ENCODE measurements at places on chromosomes 12 and 14.

DNA sequence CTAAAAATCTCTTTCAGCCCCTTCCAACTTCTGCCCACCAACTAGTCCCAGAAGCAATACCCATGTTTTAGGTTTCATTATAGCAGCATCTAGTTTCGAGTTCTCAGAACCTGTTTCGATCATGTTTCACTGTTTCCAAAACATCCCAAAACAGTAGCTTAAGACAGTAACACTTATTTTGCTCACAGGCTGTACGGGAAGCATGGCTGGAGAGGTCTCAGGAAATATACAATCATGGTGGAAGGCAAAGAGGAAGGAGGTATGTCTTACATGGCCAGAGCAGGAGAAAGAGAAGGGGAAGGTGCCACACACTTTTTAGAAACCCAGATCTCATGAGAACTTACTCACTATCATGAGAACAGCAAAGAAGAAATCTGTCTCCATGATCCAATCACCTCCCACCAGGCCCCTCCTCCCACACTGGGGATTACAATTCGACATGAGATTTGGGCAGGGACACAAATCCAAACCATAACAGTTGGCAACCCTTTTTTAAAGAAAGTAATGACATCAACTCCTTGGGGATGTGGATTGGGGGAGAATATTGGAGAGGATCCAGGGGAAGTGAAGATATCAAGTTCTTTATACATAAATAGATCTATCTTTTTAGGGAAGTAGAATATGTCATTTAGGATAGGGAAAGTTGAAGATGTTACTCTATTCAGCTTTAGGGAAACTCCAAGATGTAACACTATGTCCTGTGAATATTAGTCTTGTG is 269.9 kb upstream of the PLEKHG7 start:
- DNase-seq = no peak

DNA sequence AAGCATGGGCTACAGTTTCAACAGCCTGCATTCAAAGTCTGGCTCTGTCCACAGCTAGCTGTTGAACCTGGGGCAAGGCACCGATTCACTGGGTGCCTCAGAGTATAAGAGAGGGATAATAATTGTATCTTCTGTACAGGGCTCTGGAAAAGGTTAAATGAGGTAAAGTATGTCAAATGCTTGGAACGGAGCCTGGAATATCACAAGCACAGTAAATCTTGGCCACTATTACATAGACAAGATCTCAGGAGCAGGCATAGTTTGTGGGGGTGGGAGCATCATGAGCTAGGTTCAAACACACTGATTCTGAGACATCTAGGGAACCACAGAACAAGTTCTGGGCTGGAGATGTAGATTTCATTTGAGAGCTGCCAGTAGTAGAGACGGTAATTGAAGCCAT is 203.7 kb upstream of the NUDT4 start:
- DNase-seq = no peak

DNA sequence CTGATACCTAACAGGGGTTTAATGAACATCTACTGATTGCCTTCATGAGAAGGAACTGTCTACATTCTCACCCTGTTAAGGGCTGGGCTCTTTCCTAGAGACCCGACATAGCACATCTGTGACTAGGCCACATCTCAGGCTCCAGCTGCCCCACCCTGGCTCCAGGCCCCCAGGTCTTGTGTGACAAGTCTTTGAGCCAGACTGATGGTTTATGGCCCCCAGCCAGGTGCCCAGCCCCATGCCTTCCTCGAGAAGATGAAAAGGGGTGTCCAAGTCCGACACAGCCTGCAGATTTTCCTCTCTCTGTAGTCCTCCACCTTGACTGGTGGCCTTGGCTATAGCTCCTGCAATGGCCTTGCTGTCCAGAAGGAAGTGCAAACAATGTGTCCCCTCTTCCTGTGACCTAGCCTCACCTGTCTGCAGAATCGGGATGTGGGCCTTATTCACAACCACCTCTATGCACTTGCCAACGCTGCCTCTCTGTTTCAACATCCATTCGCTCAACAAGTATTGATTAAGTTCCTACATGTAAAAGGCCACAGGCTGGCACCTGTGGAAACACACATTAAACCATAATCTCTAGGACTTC is 4.2 kb downstream of the ACTN1 start:
- DNase-seq = no peak

DNA sequence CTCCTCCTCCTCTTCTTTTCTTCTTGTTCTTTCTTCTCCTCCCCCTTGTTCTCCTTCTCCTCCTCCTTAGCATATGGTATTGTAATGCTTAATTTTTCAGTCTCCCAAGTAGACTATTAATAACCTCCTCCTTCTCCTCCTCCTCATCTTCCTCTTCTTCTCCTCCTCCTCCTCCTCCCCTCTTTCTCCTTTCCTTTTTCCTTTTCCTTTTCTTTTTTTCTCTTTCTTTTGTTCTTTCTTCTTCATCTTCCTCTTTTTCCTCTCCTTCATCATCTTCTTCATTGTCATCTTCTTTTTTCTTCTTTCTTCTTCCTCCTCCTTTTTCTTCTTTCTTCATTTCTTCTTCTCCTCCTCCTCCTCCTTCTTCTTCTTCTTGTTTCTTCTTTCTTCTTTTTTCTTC is 251.6 kb upstream of the ARHGAP5 start:
- no peak for DNase-seq

DNA sequence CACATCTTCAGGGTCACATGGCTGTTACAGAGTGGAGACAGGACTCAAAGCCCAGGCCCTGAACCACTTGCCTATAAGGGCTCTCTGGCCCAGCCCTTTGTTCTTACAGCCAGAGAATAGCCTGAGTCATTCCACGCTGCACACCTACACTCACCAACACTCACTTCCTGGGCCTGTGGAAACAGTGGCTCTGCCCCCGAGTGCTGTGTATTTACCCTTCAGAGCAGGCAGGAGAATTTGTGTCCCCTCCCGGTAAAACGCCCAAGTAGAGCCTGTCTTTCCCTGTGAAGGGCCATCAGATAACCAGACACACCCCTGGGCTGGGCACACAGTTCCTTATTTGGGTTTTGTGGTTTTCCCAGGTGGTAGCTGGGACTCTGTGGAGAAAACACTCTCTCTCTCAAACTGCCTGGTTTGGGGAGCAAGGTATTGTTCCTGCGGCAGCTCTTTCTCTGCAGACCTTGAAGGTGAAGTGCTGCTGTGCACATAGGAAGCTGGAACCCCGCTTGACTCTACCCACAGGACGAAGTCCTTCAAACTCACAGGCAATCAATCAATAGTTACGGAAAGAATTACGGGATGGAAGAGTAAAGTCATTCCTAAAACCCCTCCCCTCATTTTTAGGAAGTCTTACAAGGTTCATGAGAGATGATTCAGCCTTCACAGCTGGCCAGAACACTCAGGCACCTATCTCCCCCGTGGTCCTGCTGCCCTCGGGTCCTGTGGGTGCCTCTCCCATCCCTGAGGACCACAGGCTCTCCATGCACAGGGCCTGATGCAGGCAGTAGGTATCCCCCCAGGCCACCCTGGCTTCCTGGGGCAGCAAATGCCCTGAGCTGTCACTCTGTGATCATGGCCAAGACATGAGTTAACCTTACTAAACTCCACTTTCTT is 20.3 kb downstream of the FIGNL2 start:
- DNase-seq = peak; percentile 58

DNA sequence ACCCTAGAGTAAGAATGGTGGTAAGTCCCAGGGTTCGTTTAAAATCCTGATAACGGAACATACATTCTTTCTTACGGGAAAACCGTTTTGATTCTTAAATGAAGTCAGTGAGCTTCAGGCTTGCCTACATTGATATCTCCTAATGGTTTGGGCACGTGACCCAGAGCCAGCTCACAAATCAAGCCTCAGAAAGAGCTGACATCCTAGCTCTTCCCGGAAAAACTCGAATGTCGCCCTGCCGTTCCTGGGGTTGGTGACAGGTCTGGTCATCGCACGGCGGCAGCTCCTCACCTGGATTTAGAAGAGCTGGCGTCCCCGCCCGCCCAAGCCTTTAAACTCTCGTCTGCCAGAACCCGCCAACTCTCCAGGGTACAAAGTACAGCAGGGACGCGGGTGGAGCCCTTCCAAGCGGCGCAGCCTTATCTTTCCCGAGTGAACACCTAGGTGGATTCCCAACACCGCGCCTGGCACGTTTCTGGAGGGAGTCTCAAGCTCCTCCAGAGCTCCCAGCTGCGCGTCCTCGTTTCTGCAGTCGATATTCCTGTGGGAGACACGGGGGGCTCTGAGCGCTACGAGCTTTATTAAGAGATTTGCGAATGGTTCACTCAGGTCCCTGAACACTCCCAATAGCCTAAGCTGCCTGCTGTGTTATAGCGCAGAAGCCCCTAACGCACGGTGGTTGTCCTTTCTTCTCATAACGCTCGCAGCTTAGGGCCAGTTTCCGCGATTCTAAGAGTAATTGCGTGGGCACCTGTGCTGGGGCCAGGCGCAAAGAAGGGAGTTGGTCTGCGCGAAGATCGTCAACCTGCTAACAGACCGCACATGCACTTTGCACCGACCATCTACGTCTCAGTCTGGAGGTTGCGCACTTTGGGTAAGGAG is at the start of gene SSTR1:
Gene SSTR1 (plus strand): TSS at position 169 of the 882 bp plus-strand sequence. CDS start 1,486 bp downstream, outside the sequence.
- no peak for DNase-seq

- DNase-seq = no peak
Measured at GRCh38 chr12:108787539-108787938, 56.2 kb upstream of the CORO1C start.

DNA sequence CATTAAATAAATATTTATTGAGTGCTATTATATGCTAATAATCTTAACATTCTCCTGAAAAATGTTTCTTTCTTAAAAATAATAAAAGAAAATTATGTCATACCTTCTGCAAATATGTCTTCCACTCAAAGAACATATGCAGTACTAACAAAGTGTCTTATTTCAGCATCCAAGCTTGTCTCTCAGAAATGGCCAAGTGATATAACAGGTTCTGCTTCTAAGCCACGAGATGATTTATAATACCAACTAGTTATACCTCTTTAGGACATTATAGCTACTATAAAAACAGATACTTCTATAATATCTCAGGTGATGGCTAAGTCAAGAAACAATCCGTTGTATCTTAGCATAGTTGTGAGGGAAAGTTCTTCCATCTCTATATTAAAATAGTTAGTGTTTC is 128.1 kb upstream of the ARID2 start:
- DNase-seq = no peak

GRCh38 chr12:102571889-102572288 is 91.5 kb upstream of the IGF1 start:
- DNase-seq = no peak

GRCh38 chr12:131348646-131349045 is 362.2 kb upstream of the SFSWAP start:
- no peak for DNase-seq

DNA sequence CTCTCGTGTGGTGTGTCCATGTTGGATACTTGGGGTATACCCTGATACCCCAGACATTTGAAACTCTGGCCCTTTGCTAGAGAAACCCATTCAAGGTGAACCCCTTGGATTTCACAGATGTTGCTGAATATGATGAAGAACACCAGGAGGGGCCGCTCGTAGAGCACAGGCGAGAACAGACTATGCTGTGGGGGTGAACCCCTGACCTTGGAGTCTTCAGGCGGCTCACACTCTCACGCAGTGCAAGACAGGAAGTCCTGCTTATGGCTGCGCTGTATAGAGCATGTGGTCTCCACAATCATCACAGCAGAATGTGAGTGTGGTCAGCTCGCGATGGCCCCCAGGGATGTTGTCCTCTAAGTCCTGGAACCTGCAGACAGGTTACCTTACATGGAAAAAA is 60.4 kb downstream of the SLC15A4 start:
- no peak for DNase-seq

GRCh38 chr12:7374423-7375144 is 69.4 kb downstream of the CD163L1 start:
- peak; percentile 13 for DNase-seq

GRCh38 chr12:57815177-57816000 is 3.1 kb downstream of the AVIL start:
- no peak for DNase-seq

GRCh38 chr14:51283402-51284085 is 43.5 kb downstream of the TMX1 start:
- no peak for DNase-seq

DNA sequence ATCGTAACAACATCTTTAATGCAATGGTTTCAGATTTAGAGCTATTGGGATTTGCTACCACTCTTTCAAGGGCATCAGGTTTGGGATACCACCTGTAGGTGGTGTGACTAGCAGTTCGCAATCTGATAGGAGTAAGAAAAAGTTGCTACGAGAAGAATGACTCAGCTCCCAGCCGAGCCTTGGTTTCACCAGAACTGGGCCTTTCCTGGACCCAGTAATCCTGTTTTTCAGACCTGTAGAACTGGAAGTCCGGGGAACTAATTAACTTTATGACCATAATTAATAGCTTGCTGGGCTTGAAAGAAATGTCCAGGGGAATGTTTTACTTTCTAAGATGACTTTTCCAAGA is 770 bp downstream of the ABHD4 start:
- peak; percentile 33 for DNase-seq

GRCh38 chr14:85233756-85234155 is 296.2 kb upstream of the FLRT2 start:
- DNase-seq = no peak

DNA sequence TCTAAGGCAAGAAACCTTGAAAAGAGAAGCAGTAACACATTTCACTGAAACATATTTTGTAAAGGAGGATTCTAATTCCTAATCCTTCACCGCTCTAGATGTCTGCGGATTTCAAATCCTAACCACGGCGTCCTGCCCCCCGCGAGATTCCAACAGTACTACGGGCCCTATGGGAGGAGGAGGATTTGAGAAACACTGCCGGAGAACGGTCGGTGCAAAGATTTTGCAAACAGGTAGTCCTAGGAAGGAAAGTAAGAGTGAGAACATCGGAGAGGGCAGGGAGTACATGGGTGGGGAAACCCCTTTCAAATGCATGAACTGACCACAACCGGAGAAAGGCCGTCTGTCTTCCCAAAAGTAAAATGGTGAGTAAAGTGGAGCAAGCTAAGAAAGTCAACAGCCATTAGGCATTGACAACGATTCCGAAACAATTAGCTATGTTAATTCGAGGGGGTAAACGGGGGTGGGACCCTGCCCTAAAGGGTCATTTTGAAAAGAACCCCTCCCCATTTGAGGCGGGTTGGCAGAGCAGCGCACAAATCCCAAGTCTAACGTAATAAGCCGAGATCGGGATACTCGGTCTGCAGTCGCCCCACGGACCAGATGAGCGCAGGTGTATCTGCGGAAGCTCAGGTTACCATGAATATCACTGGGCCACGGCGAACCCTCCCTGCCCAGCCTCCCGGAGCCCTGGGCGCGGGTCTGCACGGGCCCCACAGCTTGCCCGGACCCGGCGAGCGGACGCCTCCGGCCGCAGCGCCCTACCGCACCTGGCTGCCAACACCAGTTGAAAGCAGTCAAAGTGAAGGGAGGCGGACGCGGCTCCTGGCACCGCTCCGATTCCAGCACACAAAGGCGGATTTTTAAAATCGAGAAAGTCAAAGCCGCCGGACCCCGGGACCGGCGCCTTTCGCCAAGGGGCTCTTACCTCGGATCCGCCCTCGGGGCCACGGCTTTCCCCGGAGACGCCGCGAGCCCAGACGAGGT is 662 bp downstream of the EPS8 start:
- peak; percentile 5 for DNase-seq

- no peak for DNase-seq
Measured at GRCh38 chr12:131464081-131464480, 246.8 kb upstream of the SFSWAP start.

- DNase-seq = no peak
Measured at GRCh38 chr12:59723520-59723919, 127.7 kb downstream of the SLC16A7 start.

- peak; percentile 56 for DNase-seq
Measured at GRCh38 chr12:11553871-11554533, 95.5 kb upstream of the ETV6 start.

GRCh38 chr12:46492471-46493085 is 120.0 kb upstream of the SLC38A2 start:
- DNase-seq = no peak

All from stimulated activated naive CD8-positive, alpha-beta T cell treated with anti-CD3 and anti-CD28 coated beads, Interleukin-15, amount 100 ng/mL, for 72 hours (primary cell).